Central memory CD4-positive, alpha-beta T cell (primary cell): ENCODE measurements at places on chromosomes 1 and 21.

DNA sequence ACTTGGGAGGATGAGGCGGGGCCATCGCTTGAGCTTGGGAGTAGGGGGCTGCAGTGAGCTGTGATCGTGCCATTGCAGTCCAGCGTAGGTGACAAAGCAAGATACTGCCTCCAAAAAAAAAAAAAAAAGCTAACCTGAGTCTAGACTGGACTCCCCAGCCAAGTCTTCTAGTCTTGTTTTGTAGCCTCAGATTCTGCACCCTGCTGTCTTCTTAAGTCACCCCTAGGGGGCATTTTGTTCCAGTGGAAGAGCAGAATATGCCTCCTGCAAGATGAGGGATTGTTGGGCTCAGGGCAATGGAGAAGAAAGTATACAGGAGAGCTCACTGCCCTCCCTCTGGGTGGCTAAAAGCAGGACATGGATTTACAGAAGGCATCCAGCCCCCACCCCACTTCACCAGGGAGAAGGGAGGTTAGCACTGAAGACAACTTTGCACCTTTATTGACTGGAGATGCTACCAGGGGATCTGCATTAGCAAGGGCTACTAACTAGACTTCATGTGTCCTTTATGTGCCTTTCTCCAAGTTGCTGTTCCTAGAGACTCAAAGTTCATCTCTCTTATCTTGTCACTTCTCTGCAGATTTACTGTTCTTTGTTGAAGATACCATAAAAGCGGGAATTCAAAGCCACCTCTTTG is 15.3 kb upstream of the RNF187 start:
- DNase-seq, result peak; percentile 19

DNA sequence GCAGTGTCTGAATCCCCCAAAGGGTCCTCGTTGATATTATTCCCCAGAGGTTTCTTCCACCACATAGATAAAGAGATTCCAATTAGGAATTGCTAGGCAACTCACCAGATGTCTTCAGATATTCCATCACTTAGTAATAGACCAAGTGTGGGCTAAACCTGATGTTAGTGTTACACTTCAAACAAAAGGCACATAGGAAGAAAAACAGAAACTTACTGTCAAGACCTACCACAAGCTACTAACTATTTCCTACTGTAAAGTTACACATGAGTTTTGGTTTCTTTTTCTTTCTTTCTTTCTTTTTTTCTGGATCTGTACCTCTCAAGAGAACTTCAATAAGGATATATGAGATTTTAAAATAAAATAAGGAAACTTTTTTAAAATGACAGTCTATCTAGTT is 879.1 kb upstream of the NEGR1 start:
- DNase-seq, result no peak

- DNase-seq, result no peak
Observed at GRCh38 chr1:184299796-184300195, 87.0 kb upstream of the C1orf21 start.

GRCh38 chr1:9730096-9730901 is 78.8 kb downstream of the PIK3CD start:
- DNase-seq, result no peak
